Femur (tissue), 1 donor: ENCODE measurements at places on chromosomes 2 and 18.
A peak's percentile ranks its signal among the peaks of the same experiment; 100 is the strongest.

DNA sequence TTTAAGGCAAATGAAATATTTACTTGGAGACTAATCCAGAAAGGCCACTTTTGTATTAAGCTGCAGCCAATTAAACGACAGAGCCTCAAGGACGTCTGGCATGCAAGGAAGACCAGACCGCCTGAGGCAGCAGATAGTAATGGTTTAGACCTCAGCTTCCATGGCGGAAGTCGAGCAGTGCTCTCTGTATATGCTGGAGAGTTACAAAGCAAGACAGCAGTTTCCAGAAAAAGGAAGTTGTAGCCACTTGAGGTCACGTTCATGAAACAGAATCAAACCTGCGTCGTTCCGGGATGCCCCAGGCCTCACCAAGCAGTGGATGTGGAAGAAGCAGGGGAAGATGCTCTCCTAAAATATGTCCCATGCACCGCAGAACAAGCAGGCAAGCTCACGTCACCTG is 142.0 kb downstream of the PTGR3 start:
- peak; percentile 16 for DNase-seq

DNA sequence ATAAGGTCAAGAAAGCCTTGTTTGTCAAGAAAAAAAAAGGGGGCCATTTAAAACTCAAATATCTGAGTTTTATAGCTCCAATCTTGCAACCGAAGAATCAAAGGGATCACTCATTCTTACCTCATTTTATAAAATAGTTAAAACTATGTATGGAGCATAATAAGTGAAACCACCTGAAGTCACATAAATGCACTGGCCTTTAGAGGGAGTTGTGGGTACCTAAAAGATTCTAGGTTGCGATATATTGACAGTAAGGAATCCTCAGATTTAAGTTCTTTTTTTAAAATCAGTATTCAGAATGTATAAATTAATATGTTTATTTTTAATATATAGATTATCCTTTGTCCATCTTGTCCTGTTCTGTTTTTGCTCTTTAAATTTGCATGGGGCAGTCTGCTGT is 3.4 kb downstream of the ARHGAP28 start:
- DNase-seq = no peak

DNA sequence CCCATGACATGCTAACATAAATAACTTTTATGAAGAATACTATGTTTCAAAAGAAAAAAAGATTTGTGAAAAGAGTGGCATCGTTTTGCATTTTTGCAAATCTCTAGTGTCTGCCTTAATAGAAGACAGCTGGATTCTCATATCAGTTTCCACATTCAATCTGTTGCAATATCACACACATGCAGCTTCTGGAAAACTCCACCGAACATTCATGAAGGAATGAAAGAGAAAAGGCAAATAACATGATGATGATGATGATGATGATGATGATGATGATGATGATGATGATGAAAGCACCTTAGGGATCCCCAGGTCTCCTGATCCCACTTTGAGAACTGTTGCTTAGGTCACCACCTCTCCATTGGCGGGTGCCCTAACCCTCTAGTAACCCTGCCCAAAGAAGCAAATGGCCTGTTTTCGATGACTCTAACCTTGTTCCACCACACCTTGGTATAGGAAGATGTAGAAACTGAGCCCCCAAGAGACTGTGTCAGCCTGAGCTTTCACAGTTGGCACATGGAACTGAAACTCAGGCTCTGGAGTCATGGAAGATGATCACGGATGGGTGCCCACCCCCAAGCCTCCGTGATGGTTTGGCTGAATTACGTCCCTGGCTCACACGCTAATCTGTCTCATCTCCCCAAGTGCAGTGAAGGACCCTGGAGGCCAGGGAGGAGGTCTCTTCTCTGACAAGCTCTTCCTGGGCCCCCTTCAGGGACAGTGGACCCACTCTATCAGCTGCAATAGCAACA is 80.1 kb upstream of the SMAD7 start:
- no peak for DNase-seq

GRCh38 chr2:234550056-234550455 is 53.2 kb upstream of the ARL4C start:
- no peak for DNase-seq
